T follicular helper cell (primary cell): ENCODE measurements at places on chromosomes 6 and 20.

- no peak for DNase-seq
These were observed 132.2 kb upstream of the TNFAIP3 start for GRCh38 chr6:137734875-137735182.

- DNase-seq: no peak
These were observed 126.9 kb downstream of the MRPL14 start for GRCh38 chr6:44000164-44000842.

DNA sequence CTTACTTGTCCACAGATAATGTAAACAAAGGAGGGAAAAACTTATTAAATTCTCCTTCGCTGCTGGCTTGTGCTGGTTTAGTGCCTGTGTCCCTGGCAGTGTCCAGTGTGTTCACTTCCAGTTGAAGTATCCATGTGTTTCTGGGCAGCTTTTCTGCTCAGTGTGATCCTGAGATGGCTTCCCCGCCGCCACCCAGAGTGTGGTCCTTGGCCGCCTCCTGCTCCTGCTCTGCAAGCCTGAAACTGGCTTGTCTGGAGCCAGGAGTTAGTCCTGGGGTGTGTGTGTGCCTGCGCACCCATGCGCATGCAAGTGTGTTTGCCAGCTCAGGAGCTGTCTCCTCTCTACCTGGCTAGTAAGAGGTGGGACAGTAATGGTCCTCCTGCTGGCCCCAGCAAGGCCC is 7.2 kb downstream of the BTBD3 start:
- no peak for DNase-seq

GRCh38 chr6:66421570-66421969 is 714.5 kb upstream of the EYS start:
- DNase-seq: no peak

DNA sequence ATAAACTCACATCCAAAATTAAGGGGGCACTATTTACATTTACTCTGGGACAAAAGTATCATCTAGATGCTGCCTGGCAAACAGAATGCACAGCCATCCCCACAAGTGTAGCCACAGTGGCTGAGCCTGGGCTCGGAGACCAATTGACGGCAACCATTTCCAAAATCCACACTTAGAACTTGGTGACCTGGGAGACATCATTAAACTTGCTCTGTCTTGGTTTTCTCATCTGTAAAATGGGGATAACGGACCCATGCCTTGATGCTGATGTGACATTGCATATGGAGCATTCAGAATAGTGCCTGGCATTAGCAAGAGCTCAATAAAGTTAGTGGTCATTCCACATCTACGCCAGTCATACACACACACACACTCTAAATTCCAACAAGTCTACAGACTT is 140.0 kb upstream of the NUP153 start:
- no peak for DNase-seq

DNA sequence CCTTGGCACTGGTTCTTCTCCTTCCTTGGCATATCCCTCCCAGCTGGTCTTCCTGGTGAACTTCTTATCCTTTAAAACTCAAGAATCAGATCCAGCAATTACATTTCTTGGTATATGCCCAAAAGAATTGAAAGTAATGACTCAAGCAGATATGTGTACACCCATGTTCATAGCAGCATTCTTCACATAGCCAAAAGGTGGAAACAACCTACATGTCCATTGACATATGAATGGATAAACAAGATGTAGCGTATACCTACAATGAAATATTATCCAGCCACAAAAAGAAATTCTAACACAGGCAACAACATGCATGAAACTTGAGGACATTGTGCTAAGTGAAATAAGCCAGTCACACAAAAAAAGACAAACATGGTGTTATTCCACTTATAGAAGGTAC is 103.7 kb upstream of the NT5E start:
- no peak for DNase-seq

GRCh38 chr20:57167971-57168701 is 98.3 kb downstream of the BMP7 start:
- no peak for DNase-seq

DNA sequence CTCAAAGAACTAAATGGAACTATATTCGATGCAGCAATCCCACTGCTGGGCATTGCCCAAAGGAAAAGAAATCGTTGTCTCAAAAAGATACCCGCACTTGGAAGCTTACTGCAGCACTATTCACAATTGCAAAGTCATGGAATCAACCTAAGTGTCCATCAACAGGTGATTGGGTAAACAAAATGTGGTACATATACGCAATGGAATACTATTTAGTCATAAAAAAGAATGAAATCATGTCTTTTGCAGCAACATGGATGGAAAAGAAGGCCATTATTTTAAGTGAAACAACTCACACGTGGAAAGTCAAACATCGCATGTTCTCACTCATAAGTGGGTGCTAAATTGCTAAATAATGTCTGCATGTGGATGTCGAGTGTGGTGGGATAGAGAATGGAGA is 70.9 kb upstream of the MPC1 start:
- DNase-seq: no peak

DNA sequence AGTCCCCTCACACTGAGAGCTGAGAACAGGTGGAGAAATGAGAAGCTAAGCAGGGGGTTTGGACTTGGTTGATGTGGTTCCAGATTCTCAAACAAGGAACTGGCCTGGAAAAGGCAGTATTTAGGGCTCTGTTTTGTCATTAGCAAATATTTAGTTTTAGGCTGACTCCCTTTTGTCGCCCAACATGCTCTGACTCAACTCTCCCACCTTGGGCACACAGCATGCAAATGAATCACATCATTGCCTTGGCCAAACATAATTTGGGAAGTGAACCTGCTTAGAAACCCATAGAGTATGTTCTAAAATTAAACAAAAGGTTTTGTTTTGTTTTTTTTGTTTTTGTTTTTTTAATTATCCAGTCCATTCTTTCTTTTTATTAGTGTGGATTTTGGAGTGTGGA is 9.5 kb upstream of the UQCC2 start:
- no peak for DNase-seq

DNA sequence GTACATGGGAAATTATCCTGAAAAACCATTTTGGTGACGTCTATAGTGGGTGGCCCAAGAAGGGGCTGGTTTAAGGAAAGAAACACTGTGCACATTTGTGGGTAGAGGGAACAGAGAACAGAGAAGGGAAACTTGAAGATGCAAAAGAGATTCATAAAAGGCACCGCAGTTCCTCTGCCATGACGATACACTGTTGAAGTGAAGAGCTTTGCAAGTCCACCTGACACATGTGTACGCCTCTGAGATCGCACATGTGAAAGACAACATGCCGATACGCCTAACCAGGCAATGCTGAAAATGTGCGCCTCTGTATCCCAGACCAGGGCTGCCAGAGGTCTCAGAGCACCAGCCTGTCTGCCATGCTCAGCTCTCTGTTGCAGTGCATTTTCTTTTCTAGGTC is 180.9 kb downstream of the KIF16B start:
- no peak for DNase-seq

DNA sequence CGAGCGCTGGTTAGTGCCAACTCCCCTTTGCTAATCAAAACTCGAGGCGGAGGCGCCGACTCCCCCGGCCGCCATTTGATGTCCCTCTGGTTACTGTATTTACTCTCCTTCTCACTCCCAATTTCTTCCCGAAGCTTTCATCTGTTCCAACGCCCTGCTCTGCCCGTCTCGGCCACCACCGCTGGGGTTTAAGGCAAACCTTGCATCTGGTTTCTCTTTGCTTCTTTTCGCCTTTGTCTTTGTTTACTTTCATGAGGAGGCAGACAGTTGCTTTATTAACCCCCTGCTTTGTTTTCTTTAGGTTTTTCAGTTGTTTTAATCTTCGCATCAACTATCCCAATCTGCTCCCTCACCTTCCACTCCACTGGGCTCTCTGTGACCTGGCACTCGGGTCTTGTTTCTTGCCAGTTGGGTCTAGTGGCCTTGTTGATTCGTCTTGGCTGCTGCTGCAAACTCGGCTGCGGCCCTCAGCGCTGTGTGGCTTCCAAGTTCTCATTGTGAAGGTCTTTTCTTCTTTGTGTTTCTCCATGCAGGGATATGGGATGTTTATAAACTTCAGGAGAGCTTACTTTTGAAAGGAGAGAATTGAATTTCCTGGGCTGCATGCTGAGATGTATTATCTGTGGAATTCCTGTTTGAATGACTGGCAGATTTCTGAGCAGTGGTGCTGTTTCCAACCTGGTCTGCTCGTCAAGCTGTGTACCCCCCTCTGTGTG is 155.1 kb downstream of the CDC5L start:
- DNase-seq: no peak

- DNase-seq: no peak
These were observed 1.2 kb upstream of the SPATS1 start for GRCh38 chr6:44341095-44341890.

DNA sequence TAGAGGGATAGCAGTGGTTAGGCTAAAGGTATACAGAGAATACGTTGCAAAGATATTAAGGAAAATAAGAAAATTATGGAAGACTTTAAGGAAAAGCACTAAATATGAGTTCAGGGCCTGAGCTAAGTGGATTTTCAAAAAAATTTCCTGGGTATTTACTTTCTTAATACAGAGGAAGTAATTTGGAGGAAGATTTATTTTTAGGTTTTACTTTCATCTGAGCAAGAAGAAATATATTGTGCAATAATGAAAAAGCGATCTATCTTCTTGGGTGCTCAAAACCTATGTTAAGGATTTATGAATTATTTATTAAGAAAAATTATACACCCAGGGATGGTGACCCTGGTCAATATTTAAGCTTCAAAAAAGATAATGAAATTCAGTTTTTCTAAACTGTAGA is 224.7 kb downstream of the PLCB1 start:
- DNase-seq: no peak

DNA sequence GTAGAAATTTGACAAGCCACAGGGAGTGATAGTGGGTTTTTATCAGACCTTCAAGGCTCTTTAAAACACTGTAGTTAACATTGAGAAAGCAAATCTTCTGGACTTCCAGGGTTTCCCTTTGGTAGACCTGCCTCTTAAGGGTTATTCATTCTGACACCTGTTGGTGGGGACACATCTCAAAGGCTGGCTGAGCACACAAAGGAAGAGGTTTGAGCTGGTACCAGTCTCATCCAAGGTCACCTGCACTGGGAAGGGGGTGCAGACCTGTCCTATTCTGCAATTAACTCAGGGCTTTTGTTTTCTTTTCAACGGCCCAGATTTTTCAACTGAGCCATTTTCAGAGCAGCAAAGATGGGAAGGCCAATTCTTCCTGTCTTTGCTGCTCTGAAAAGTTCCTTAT is 45.6 kb downstream of the EDN1 start:
- no peak for DNase-seq

DNA sequence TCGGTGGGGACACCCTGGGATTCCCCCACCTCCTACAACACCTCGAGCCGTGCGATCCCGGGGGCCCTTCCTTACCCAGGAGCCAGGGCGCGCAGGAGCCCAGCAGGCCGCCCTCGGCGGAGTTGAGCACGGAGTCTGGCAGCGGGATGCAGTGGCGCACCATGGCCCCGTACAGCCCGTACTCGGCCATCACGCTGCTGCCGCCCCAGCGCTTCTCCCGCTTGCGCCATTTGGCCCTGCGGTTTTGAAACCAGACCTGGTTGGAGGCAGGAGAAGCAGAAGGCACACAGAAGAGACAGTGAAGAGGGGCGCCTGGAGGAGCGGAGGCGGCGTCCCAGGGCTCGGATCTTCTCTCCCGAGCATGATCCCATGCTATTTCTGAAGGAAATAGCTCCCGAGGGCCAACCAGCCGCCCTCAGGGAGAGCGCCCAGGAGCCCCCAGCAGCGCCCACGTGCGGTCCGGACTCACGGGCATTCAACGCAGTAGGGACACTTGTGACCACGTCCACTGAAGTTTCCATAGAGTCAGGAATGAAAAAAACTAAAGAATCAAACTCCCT is 4.3 kb downstream of the VSX1 start:
- DNase-seq: no peak

DNA sequence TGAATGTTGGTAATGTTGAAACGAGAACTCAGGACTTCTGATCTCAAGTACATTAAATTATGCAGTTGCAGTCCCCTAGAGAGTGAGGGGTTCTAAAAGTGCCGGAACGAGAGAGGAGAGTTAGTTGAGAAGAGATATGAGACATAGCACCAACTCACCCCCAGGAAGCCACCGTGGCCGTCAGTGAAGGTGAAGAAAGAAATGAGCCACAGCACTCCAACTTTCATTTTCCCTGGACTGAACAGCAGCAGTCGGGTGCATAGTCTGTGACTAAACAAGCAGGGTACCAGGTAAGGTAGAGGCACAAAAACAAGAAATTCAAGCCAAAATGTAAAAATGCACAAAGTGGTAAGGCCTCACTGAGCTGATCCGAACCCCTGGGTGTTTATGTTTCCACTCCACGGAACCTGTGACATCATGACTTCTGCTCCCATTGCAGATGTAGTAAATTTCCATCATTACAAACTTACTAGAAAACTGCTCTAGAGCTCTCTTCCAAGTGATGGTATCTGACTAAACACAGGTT is 13.2 kb downstream of the ADGRF1 start:
- no peak for DNase-seq

- DNase-seq: no peak
These were observed 64.5 kb downstream of the THBS2 start for GRCh38 chr6:169189182-169189581.
